Activated gamma-delta T cell treated with anti-CD3 and anti-CD28 coated beads, Interleukin-2, amount 50 U/mL, for 16 hours (primary cell): ENCODE measurements at places on chromosomes 4 and X.
A peak's percentile ranks its signal among the peaks of the same experiment; 100 is the strongest.

DNA sequence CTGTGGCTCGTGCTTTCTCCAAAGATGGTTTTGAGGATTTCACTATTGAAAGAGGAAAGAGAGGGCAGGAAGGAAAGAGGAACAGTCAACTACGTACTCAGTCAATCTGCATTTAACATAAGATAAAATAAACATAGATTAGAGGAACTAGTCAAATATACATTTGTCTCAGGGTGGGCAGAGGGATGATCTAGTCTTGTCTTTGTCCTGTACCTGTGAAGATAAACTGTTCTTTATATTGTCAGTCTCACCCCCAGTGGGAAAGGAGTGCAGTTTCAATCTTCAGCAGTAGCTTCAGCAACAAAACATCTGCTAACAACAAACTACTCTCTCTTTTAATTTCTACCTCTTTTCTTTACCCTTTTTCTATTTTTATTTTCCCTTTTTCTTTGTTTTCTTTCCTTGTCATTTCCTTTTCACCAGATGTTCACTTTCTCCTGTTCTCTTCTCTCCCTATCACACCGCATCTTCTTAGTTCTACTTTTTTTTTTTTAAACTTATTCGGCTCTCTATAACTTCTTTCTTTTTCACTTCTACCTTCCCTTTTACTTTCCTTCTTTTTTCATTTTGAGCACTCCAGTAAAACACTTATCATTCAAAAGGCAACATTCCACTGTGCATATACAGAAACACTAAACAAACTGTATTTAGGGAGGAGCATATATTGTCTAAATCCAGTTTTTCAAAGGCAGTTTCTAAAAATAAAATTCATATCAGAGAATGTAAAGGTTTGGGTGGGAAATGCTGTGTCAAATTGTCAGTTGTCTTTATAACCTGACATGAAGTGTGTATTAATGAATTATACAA lies 51.4 kb upstream of the GUCY1A1 start:
- no peak for DNase-seq

DNA sequence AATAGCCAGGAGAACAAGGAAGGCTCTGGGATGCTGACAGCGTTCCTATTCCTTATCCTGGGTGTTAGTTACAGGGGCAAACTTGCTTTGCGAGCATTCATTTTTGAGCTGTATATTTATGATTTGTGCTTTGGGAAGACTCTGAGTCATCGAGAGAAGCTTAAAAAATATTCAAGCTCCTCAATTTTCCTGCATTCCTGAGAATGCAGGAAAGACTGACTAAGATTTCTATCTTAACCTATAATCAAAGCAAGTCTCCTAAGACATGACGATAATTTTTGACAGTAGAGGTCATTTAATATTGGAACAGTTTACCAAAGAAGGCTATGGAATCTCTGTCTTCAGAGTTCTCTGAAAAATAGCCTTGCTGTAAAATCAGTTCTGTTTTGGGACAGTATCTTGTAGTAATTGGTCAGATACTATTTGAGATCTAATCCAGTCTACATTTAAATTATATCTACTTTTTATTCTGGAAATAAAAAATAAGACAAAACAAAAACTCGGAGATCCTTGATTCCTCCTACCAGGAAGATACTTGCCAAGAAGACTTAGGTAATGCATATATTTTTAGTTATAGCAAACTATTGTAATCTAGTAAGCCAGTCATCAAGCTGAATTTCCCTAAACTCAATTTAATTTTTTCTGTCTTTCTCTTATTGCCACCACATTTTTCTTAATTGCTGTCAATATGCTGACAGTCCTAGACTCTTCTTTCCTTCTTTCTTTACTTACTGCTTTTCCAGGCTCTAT lies 31.7 kb downstream of the BBS12 start:
- DNase-seq = no peak

DNA sequence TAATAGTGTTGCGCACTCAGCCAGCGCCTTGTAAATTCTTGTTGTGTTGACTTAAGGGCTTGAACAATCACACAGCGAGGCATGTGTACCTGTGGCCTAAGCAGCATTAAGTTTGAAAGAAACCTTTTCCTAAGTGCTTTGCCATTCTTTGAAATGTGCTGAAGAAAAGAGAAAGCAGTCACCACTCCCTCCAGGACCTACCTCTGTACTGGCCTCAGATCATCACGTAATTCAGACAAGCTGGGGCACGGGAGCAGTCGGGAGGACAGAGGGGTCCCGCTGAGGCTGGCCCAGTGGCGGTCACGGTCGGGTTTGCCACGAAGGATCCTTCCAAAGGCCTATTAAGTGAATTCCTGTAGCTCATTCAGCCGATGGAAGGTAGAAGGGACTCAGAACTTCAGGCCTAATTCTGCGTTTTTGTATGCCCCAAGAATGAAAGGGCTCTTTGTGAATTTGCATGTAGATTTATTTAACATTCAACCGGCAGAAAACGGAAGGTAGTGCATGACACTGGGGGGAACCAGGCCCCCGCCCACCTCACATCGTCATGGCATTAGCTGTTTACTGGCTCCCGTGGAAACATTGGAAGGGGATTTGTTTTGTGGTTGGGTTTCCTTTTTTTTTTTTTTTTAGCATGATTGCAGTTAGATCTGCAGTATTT lies 106.3 kb downstream of the TRAPPC11 start:
- DNase-seq = no peak

- no peak for DNase-seq
These were observed 116.7 kb downstream of the TMA16 start for GRCh38 chr4:163611182-163611581.

DNA sequence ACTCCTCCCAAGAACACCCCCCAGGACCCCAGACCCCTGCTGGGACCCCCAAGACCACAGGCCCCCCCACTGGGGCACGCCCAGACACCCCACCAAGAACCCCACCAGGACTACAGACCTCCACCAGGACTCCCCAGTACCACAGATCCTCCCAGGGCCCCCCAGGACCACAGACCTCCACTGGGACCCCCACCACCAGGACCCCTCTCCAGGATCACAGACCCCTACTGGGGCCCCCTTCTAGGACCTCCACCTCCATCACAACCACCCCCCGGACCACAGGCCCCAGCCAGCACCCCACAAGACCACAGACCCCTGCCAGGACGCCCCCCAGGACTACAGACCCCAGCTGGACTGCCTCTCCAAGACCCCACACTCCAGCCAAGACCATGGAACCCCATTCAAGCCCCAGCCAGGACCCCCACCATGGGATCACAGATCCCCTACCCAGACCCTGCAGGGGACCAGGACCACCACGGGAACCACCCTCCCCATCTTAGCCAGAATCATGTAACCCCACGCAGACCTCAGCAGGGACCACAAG lies 855 bp upstream of the DHRSX start:
- no peak for DNase-seq

DNA sequence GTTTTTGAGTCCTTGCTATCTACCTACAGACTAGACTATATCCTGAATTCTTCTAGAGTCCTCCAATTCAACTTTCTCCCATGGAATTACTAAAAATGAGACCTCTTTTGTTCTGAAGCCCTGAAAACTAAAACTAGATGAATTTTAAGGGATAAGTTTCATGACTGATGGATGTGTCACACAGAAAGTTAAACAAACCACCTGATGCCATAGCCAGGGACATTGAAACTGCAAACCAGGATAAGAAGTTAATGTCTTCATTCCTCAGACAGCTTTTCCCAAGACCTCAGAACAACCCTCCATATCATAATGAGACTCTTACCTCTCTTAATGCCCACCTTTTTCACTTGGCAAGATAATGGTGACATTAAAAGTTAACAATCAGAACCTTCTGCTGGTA lies 81.5 kb upstream of the PTPN13 start:
- no peak for DNase-seq

- DNase-seq = peak; percentile 20
These were observed 694 bp downstream of the TBL1X start for GRCh38 chrX:9465380-9466123.

DNA sequence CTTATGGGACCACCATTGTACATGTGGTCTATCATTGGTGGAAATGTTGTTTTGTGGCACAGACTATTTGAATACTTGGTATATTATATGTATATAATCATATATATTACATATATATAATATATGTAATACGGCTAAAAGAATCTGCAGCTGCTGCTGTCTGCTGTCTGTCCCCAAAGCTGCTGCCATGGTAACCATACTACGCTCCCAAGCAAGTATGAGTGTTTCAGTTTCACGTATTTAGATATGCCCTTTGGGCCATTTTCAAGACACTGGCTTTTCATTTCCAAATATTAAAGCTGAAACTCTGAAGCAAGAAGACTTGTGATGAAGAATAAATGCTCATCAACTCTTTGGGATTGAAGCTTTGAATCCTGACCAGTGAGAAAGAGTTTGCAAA lies 42.0 kb upstream of the ARSJ start:
- no peak for DNase-seq

DNA sequence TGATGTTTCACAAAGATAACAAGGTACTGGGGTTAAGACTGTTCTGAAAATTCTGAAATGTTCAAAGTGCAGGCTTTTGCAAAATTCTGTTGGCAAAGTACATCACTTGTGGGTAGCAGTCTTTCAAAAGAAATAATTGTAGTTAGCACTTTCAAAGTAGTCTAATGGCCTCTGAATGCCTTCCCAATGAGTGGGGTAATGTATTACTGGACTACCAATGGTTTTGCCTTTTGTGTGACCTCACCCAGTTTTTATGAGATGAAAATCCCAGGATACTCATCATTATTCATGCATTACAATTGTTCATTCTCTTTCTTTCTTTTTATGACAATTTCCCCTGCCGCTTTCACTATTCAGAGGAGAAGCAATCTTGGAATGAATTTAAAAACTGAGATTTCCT lies 686.1 kb downstream of the GLUD2 start:
- DNase-seq = no peak
